GM04504 (cell line): ENCODE measurements at places on chromosomes 5 and 9.
A peak's percentile ranks its signal among the peaks of the same experiment; 100 is the strongest.

- DNase-seq, result no peak
These were observed 19.2 kb downstream of the KCTD16 start for GRCh38 chr5:144189800-144190429.

DNA sequence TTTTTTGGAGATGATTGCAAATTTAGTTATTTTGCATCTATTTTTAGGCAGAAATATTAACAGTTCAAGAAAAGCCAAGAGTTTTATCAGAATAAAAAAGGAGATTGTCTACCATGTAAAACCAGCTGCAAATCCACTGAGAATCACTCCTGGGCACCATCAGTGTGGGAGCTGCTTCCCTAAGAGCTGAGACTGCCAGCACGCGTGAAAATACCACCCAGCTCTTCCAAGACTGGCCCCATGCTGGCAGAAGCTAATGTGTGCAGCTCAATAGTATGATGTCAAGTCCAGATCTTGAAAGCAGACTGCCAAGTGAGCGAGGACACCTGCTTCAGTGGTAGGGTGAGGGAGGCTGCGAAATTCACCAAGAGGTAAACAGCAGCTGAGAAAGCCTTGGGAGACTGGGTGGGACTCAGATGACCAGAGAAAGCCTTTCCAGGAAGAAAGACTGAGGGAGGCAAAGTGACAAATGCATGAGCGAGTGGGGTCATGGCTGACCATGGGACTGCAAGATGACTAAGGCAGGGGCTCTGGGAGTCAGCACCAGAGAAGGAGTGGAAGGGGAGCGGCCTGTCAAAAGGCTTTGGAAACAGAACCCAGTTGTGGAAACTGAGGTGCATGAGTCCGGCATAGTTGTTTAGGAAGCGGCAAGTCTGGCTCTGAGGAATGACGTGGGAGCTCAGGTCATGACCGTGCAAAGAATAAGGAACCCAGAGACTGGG lies 200.9 kb downstream of the GADD45G start:
- no peak for DNase-seq

- DNase-seq, result no peak
These were observed 35.7 kb downstream of the PWWP2A start for GRCh38 chr5:160083501-160083900.

- DNase-seq, result no peak
These were observed 497.1 kb downstream of the NFIB start for GRCh38 chr9:13816837-13817236.

DNA sequence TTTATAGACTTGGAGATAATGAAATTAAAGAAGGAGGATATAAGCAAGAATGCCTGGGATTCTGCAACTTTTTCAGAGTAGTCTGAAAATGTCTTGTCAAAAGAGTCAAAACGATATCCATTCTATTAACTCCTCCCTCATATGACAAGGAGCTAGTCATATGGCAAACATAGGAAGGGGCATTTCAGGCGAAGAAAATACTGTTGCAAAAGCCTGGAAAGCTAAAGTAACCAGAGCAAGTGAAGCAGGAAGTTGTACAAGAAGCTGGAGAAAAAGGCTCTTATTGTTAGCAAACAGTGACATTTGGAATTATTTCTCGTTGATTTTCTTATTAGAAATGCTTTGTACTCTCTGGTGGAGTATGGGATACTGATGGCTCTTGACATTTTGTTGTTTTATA lies 94.0 kb upstream of the PTPRD start:
- DNase-seq, result no peak

GRCh38 chr5:13477118-13477737 lies 467.3 kb downstream of the DNAH5 start:
- peak; percentile 15 for DNase-seq

DNA sequence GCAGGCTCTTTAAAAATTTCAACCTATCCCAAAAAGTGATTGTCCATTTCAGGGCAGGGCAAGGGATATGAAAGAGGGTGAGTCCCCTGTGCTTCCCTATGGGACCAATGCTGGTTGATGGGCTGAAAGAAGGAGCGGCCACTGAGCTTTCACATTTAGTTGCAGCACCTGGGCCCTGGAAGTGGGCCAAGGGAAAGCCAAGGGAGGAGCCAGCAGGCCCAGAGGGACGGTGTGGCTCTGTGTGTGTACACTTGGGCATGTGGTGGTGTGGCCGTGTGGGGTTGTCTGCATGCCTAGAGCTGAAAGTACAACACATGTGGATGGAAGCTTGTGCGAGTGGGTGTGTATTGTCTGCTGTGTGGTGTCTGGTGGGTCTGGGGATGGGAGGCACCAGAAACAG lies 14.0 kb upstream of the PSMD5 start:
- DNase-seq, result no peak

- no peak for DNase-seq
These were observed 22.5 kb downstream of the RANBP3L start for GRCh38 chr5:36279054-36279698.

- peak; percentile 28 for DNase-seq
These were observed 574.7 kb upstream of the MEF2C start for GRCh38 chr5:89457411-89458331.
